ENCODE measurements at places on chromosomes 6 and 20. TPM values are rescaled to one million over a fixed set of nuclear protein-coding genes. Genes with fewer than 3 reads are reported as not detected.
A peak's percentile ranks its signal among the peaks of the same experiment; 100 is the strongest.

Gene KIF13A
- total RNA-seq = 57.3 TPM

GRCh38 chr6:109381747-109382575 lies at the start of gene CD164:
Gene CD164 (minus strand): TSS chr6:109382467. CDS start chr6:109382378, 89 bp downstream.
- peak; percentile 96 for DNase-seq

DNA sequence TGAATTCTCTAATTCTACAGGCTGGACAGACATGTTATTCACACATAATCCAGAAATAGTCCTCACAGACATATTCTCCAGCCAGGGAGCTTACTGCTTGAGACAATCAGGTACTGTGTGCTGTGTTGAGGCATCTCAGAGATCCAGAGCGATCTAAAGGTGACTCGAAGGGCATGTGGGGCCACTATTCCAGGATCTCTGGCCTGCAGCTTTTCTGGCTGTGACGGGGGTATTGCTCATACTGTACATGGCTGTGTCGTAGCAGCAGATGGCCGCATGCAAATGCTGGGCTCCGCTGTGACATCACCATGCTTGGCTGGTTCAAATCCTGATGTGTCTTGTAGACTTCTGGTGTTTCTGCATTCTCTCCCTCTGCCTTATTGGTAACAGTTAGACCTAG lies 37.8 kb downstream of the CD109 start:
- DNase-seq = no peak

DNA sequence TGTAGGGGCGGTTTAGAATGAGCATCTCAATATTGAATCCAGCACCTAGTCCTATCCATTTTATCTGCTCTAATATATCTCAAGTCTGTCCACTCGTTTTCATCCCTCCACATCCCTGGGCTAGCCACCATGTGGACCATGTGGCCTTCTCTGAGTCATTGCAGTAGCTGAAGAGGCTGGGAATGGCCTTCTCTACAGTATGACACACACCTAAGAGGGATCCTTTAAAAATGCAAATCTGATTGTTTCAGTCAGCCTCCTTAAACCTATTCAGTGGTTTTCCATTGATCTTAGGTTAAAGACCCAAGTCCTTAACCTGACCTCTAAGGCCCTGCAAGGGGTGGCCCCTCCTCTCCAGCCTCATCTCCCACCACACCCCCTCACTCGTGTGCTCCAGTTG lies 9.4 kb downstream of the RING1 start:
- DNase-seq = no peak

DNA sequence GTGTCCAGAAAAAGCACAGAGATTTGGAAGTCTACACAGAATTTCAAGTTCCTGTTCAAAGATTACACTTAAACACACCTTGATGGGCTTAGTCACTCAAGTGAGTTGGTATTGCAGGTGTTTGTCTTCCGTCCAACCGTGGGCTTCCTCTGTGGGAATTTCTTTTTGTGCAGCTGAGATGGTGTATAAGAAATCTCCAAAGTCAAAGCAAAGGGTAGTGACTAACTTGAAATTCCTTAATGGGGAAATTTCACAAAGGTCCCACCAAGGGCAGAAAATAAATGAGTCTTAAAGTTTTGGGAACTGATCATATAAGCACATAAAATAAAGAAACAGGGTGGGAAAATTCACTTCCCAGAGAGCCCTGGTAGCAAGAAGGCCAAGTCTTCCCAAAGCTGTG lies 102.0 kb upstream of the TNFAIP3 start:
- DNase-seq = no peak

- peak; percentile 94 for DNase-seq
These were observed at the start of the genes PPIL6 and SMPD2 for GRCh38 chr6:109440331-109441068. Gene PPIL6 (minus strand): TSS chr6:109440628. CDS start chr6:109440590, 38 bp downstream. Gene SMPD2 (plus strand): TSS chr6:109440724. CDS start chr6:109441122, 398 bp downstream.

- DNase-seq = no peak
These were observed 29.5 kb upstream of the BHLHE23 start for GRCh38 chr20:63036291-63036690.

GRCh38 chr6:19842030-19842615 lies 5.0 kb downstream of the ID4 start:
- no peak for DNase-seq

DNA sequence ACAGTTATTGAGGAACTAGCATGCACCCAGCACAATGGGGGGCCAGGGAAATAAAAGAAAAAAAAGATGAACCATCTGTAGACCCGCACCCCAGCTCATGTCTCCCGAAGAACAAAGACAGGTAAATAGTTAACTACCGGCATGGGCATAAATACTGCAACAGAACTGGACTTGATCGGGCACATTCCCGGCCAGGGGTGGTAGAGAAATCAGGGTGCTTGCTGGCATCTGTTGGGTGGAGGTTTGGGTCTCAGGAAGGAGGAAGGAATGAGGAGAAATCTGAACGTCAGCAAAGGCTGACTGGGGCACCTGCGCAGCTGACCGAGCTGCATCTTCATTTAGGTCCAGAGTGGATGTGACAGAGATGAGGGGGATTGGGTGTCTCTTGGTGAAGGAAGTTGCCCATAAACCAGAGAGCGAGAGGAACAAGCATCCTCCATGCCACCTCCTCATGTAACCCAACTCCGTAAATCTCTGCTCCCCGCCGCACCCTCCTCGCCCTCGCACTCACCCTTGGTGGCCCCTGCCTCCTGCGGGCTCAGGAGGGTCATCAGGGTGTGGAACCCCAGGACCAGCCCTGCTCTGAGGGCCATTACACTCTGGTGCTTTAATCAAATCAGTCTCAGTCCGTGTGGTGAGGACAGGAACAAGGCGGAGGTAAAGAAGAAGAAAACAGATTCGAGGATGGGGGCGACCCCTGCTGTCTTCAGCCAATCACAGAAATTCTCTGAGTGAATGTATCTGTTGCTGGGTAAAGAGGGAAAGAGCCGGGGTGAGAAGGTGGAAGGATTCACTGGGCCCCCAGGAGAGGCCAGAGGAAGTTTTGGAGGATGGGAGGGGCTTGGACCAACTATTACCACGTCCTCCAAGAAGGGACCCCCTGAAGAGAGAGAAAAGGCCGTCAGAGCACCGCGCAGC lies at the start of gene HLA-DOA:
Gene HLA-DOA, minus strand, starts transcription at position 648 of the 918 bp plus-strand sequence.
- no peak for DNase-seq

Gene RGS17
- 0.05 TPM for total RNA-seq

DNA sequence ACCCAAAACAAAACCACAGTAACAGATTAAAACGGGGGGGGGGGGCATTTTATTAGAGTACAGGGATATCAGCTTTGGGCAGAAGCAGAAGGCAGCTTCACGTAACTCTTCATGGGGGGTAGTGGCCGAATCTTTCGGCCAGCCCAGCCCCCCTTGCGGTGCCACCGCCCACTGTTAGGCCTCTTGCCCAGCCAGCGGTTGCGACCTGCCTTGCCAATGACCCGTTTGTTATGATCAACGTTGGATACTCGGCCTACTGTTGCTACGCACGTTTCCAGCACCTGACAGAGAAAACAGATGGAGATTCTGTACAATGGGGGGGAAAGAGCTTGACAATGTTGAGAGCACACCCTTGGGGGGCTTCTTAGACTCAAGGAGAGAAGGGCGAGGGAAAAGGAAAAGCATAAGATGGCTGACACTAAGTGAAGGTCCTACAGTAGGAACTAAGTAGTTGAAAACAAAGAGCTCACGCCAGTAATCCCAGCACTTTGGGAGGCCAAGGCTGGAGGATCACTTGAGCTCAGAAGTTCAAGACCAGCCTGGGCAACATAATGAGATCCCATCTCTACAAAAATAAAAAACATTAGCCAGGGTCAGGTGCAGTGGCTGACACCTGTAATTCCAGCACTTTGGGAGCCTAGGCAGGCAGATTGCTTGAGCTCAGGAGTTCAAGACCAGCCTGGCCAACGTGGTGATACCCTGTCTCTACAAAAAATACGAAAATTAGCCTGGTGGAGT lies 724 bp upstream of the CUL7 start:
- DNase-seq = no peak

DNA sequence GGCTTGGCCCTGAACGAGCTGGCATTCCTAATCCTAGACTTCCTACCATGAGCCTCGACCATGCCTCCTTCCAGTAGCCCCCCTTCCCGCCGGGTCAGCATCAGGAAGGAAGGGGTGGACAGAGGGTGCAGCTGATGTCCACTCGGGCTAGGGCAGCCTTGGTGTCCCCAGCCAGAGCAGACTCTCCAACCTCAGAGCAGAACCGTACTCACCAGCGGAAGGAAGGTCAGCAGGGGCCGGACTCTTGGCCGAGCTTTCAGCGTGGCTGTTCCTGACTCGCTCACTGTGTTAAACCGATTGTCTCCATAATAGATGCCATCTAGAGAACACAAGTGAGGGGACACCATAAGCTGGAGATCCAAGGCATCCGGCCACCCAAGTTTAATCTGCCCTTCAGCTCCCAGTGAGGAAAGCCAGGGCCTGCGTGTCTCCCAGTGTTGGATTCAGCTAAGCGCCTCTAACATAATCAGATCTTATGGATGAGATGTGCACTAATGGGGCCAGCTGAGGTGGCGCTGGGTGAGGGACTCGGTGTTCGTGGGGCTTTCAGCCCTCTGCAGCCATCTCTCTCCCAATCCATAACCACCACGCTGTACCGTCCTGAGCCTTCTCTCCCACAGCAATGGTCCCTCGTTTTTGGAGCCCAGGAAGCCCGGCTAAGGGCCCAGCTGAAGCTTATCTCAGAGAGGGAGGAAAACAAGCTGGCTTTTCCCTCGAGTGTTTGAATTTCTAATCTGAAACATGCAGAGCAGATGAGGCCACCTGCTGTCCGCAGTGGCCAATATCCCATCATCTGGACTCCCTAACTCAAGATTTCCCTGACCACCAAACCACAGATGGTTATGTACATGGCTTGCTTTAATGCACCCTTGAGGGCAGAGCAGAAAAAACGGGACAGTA lies 13.7 kb downstream of the C6orf132 start:
- DNase-seq = no peak

GRCh38 chr6:116616737-116617053 lies 416 bp downstream of the RSPH4A start:
- DNase-seq = peak; percentile 59

DNA sequence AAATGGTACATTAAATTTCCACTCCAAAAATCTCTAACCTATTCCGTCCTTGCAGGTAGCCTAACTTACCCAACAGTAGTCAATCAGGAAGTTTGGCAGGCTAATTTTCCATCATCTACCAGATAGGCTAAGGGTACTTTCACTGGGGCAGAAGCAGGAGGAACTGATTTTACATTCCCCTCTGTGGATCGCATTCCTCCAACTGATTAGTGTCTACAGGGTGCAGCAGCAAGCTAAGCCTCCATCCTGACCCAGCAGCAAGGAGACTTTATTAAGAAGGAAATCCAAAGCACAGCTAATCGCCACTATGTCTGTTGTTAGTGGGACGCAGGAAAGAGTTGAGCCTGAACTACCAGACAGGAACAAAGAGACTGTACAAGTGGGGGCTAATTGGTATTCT lies 143.2 kb upstream of the RUNX2 start:
- no peak for DNase-seq

Gene JPH2
- 197 TPM for total RNA-seq

Gene LY6G6F
- total RNA-seq = not detected

Gene PXDC1
- total RNA-seq = 29.7 TPM

- DNase-seq = no peak
These were observed 49.8 kb upstream of the ENPP5 start for GRCh38 chr6:46220352-46221221.

- no peak for DNase-seq
These were observed 199.0 kb downstream of the SAMD5 start for GRCh38 chr6:147707524-147707923.

- no peak for DNase-seq
These were observed 281.5 kb downstream of the TSHZ2 start for GRCh38 chr20:53253668-53254067.

Gene TFAP2C
- 0.22 TPM for total RNA-seq

DNA sequence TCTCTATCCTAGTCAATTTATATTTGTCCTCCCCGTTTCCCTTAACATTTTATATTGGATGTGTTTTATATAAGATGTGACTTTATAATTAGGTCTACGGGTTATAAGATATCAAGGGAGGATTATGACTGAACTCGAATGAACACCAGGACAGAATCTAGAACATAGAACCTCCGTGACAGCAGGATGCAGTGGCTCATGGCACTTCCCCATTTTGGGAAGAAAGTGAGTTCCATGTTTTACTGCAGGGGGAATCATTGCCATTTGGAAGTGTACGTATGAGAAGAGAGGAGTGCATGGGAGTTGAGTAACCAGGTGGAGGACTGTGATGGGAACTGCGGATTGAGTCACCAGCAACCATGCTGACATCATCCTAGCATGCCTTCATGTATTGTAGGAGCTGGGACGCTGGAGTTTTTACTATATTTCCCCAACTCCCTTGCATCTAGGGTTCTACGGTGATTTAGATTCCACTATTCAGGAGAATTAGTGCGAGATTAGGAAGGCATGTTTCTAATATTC lies 56.1 kb upstream of the FOXC1 start:
- DNase-seq = no peak

DNA sequence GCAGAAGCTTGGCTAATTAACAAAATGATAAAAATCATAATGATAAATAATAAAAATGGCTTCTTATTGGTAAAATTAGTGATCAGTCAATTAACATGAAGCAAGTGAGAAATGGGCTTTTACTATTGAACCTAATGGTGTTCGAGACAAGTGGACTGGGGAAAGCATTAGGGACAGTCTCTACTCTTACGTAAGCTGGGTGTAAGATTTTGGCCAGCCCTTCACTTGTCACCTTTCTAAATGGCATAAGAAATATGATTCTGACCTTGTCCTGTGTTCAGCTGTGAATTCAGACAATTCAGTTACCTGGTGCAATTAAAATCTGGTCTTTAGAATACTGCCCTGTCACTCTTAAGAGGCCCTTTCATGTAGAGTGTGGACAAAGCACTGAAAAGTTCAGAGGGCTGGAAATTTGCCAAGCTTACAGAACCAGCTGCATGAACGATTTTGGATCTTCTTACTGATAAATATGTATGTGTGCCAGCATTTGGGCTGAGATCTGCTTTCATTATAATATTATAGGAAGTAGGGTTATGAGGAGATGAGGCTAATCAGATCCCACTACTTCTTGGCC lies 115.9 kb downstream of the QRSL1 start:
- no peak for DNase-seq

Gene SLC17A2
- total RNA-seq = not detected

Gene RAET1L
- not detected for total RNA-seq

DNA sequence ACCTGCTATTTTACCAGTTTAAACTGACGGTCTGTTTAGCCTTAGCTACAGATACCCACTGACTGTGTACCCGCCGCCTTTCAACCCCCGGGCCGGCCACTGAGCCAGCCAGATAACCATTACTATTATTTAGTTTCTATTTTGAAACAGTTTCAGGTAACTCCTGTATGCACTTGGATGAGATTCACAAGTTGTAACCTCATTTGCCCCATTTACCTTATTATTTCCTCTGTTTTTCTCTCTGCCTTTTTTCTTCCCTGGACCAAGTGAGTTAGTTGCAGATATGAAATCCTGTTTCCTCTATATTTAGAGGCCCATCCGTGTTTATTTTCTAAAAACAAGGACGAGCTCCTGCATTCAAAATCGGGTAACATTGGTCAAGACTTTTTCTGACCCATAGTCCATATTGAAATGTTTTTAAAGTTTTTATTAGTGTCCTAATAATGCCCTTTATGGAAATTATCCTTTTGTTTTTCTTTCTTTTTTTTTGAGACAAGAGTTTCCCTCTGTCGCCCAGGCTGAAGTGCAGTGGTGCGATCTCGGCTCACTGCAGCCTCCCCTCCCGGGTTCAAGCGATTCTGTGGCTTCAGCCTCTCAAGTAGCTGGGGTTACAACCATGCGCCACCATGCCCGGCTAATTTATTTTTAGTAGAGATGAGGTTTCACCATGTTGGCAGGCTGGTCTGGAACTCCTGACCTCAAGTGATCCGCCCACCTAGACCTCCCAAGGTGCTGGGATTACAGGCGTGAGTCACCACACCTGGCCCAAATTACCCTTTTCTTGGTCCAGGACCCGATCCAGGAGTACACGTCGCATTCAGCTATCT lies 767 bp downstream of the AP5S1 start:
- no peak for DNase-seq

Measured in Right ventricle myocardium inferior (tissue), 1 donor.